ENCODE measurements at places on chromosomes 3 and 15.

DNA sequence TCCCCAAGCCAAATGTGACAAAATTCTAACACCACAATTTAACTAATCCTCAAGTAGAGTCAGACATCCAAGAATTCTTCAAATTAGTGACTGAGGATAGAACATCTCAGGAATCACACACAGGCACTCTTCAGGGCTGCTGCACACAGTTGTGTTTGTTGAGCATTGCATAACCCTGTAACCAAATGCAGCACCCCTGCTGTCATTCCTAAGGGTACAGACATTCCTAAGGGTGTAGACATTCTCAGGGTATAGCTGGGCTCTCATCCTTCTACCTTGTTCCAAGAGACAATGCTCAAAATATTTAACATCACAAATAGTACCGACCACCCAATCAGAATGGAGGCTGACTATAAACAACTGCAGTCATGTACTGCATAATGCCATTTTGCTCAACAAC, 107.1 kb upstream of the UBE2E2 start:
- no peak for DNase-seq

DNA sequence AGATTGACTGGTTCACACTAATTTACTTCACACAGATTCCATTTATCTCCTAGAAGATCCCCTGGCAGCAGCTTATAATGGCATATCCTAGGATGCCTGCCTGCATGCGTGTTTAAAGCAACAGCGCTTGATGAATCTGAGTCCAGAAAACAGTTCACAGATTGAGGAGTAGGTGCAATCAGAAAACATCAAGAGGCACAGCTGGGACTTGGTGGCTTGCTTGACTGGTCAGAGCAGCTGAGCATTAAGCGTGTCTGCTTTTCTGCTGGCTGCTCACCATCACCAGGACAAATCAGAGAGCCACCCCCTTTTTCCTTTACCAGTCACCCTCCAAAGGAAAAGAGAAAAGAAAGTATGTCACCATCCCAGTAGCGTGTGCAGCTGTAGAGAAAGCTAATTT, 223.6 kb downstream of the WDR72 start:
- DNase-seq: no peak

DNA sequence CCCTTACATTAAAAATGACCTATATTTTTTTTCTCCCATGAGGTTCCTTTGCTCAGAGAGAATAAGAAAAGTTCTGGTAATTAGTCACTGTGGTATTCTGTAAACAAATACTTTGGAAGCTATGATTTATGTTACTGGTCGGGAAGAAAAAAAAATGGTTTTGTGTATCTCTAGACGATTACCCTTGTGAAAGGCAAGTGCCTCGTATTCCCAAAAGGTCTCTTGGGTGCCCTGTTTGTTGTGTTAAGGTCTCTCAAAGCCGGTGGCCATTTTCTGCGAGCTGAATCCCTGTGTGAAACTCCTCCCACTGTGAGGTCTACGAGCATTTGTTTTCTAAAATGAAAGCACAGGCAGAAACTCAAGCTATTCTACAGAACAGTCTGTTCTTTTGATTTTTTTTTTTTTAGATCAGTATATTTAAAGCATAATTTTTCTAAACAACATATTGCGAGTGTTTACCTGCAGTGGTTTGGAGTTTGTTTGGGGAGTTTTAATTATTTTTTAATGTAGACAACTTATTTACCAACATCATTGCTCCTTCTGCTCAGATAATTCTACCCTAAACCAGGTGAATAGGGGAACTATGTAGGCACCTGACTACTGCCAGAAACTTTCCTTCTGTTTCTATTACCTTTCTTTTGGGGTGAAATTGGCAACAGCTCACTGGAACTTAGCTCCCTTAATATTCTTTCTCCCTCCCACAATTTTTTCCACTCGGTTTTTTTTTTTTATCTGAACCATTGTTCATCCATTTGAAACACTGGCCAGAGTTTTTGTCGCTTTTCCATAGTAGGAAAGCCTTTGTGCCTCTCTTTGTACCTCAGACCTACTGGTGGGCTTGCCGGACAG, 44.0 kb downstream of the ZBTB38 start:
- DNase-seq: no peak

DNA sequence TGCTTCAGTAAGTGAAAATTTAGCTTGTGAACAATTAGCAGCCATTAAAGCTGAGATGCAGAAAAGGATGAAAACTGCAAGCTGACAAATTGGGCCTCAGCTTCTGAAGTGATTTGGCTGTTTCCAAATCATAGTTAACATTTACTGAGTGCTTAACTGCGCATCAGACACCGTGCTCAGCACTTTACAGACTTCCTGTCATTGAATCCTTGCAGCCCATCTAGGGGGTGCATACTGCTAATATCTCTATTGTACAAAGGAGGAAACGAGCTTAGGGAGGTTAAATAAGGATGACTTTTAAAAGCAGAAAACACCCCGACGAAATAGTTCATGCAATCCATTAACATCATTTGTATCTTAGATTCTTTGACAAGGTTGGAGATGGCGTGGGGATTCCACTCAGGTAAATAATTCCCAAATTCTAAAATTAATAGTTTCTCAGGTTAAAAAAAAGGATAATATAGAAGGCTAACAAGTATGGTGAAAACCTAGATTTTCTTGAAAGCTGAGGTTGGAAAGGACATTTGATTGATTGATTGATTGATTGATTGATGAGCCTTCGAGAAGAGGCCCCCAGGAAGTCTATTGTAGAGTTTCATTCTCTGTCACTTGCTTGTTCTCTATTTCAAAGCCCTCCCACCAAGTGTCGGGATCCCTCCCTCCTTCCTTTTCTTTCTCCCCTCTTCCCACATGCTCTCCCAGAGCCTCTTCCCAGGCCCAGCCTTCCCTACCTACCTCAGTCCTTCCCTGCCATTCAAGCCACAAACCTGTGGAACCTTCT, 23.5 kb upstream of the EPHB3 start:
- DNase-seq: no peak

DNA sequence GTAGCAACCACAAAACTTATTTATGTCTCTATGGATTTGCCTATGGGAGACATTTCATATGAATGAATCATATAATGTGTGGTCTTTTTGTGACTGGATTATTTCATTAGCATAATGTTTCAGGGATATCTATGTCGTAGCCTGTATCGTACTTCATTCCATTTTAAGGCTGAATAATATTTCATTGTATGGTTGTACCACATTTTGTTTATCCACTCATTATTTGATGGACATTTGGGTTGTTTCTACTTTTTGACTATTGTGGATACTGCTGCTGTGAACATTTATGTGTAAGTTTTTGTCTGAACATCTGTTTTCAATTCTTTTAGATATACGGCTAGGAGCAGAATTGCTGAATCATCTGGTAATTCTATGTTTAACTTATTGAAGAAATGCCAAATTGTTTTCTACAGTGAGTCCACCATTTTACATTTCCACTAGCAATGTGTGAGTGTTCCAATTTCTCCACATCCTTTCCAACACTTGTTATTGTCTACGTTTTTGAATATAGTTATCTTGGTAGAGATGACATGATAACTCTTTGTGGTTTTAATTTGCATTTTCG, 134.4 kb upstream of the DAZL start:
- DNase-seq: no peak

DNA sequence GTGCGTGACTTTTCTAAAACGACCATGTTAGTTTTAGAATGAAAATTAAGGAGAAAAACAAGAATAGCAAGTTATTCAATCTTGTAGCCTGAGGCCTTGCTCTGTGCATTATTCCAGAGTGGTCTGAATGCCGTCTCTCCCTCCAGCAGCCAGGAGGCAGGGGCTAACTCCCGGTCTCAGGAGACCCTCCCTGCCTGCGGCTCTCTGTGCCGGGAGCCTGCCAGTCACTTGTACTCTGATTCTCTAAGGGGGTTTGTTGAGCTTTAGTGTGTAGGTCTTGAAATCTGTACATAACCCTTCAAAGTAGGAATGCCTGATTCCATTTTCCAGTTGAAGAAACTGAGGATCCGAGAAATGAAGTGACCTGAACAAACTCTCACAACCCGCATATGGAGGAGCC, 97.3 kb downstream of the ARNT2 start:
- DNase-seq: no peak

GRCh38 chr15:57495554-57496165, 96.0 kb upstream of the MYZAP start:
- no peak for DNase-seq

GRCh38 chr15:98927022-98927421, 80.6 kb downstream of the PGPEP1L start:
- DNase-seq: no peak
